Ascending aorta (tissue), 2 donors: ENCODE measurements at places on chromosomes 7 and 10.

DNA sequence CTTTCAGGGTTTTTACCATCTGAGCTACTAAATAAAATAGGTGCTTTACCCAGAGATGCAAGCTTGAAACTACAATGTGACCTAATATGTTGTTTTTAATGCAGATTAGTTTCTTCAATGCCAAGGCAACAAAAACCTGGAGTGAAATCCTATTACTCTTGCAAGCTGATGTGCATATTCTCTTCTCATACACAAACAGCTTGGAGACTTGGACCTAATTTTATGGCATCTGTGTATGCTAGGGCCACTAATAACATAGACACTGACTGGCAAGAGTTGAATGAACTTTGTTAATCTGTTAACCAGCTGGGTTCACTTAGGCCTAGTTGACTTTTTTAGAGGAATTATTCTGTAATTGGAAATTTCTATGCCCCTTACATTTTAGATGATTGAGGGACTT, 23.4 kb upstream of the SMIM30 start:
- no peak for DNase-seq

- peak; percentile 45 for DNase-seq
Observed at GRCh38 chr10:1417574-1417973, 319.8 kb downstream of the ADARB2 start.

GRCh38 chr7:107025449-107026103, 18.9 kb upstream of the PRKAR2B start:
- DNase-seq, result no peak

- no peak for DNase-seq
Observed at GRCh38 chr10:12181065-12181775, 14.5 kb downstream of the NUDT5 start.

DNA sequence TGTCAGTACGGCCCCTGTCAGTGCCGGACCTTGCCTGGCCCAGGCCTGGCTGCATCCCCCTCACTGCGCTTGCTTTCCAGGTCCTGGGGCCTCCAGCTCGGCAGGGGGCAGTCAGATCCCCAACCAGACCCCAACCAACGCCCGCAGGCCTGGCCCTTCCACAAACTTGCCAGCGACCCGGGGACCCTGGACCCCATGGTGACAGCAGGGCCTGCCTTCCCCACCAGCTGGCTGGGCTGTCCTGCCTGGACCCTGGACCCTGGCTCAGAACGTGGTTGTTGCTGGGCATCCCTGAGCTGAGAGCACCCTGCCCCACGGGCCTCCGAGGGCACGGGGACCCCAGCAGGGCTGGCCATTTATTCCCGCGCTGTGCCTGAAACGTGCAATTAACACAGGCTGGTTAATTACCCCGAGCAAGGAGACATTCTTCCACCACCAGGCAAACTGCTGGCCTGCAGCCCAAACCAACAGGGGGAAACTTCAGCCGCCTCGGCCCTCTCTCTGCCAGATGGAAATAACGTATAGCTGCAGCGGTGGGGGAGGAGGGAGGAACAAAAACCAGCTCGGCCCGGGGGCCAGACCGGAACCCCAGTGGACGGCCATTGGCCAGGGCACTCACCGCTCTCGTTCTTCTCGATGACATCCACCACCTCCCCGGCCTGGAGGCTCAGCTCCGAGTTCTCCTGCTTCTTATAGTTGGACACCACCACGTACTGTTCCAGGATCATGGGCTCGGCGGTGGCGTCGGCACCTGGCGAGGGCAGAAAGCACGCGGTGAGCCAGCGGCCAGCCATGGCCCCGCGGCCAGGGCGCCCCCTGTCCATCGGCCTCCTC, 167.1 kb downstream of the NEURL1 start:
- no peak for DNase-seq

DNA sequence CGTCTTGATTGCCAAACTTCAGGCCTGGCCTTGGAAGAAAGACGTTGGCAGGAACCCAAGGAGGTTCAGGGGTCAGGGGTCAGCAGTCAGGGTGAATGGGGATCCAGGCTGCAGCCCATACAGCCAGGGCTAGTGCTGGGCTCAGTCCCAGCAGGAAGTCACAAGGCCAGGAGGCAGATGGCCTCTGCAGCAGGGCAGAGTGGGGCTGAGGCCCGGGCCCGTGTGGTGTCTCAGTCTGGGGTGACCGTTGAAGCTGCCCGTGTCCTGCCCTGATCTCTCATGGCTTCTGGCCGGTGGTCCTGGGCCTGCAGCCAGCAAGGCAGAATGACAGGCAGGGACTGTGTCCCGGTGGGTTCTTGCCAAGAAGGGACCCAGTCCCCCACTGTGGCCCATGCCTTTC, 26.6 kb upstream of the PURB start:
- DNase-seq, result no peak

- DNase-seq, result no peak
Observed at GRCh38 chr10:76211691-76212090, 780.3 kb downstream of the LRMDA start.

GRCh38 chr7:986766-987751, 4.1 kb downstream of the CYP2W1 start:
- DNase-seq, result no peak

- DNase-seq, result no peak
Observed at GRCh38 chr10:131145756-131146155, 165.8 kb downstream of the TCERG1L start.

- no peak for DNase-seq
Observed at GRCh38 chr10:73478636-73479035, 17.2 kb downstream of the PPP3CB start.

DNA sequence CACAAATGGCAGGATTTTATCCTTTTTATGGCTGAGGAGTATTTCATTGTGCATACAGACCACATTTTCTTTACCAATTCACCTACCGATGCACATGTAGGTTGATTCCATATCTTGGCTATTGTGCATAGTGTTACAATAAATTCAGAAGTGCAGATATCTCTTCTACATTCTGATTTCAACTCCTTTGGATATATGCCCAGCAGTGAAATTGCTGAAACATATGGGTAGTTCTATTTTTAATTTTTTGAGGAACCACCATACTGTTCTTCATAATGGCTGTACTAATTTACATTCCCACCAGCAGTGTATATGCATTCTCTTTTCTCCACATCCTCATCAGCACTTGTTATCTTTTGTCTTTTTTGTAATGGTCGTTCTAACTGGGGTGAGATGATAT, 1290.3 kb downstream of the XPNPEP1 start:
- no peak for DNase-seq

DNA sequence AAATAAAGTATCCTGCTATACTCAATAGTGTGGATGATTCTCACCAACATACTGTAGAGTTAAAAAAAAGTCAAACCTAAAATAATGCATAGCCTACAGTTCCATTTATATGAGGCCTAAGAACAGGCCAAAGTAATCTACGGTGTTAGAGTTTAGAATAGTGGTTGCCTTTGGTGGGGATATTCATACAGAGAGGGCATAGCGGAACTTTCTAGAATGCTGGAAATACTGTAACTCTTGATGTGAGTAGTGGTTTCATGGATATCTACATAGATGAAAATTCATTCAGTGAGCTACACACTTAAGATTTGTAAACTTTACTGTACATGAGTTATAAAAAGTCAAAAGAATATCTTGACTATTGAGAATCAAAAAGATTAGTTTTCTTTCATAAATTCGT, 349.9 kb upstream of the NFE2L3 start:
- DNase-seq, result no peak

DNA sequence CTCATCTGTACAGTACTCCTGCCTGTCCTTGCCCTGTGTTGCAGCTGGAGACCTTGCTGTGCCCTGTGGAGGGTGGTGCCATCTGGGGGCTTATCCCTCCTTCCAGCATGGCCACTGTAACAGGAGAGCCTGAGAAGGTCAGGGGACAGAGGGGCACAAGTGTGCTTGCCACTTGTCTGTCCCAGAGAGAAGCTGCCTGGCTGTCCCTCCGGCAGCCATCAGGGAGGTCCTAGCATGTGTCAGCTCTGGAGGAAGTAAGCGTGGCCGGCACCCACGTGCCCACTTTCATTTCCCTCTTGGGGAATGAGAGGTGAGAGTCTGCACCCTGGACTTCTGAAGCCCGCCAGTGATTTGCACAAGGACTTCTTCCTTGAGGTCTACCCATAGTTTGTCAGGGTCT, 97.0 kb upstream of the PPIF start:
- no peak for DNase-seq

- DNase-seq, result no peak
Observed at GRCh38 chr7:150613880-150614279, 18.3 kb downstream of the GIMAP6 start.

- no peak for DNase-seq
Observed at GRCh38 chr10:33253411-33253810, 81.1 kb downstream of the NRP1 start.

GRCh38 chr7:116227678-116228239, 17.4 kb downstream of the TES start:
- no peak for DNase-seq

DNA sequence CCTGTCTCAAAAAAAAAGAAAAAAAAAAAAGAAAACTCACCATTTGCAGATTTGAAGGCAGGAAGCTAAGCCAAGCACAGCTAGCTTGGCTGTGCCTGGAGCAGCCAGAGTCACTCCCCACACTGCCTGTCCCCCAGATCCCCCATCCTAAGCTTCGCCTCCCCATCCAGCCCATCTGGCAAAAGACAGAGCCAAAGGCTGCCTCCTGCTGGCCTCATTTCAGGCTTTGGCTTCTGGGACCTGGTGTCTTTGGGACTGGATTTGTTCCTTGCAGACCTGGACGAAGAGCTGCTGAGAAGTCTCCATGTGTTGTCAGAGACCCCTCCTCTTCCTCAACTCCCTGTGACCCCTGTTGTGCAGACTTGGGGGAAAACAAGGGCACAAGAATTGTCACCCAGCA, 8.1 kb downstream of the ASL start:
- no peak for DNase-seq

DNA sequence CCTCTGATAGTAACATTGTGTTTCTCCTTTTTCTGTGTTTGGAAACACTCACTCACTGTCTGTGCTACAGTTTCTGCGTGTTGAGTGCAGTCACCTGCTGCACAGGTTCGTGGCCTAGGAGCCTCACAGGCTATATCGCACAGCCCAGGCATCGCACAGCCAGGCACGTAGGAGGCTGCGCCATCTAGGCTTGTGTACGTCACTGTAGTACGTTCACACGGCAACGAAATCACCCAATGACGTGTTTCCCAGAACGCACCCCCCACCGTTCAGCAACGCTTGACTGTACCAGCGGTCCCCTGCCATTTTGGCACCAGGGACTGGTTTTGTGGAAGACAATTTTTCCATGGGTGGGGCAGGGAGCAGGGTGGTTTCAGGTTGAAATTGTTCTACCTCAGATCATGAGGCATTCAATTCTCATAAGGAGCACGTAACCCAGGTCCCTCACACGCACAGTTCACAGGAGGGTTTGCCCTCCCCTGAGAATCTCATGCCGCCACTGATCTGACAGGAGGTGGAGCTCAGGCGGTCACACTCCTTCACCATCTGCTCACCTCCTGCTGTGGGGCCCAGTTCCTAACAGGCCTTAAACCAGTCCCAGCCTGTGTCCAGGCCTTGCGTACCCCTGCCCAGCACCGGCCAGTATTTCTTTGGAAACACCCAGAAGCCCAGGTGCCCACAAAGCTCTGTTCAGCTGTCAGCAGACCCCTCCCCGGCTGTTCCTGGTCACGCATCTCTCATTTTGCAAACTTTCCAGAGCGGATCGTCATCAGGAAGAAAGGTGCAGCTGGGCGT, 23.2 kb upstream of the PRKAR1B start:
- no peak for DNase-seq

GRCh38 chr10:47241256-47241655, 58.7 kb upstream of the GDF10 start:
- peak; percentile 16 for DNase-seq

DNA sequence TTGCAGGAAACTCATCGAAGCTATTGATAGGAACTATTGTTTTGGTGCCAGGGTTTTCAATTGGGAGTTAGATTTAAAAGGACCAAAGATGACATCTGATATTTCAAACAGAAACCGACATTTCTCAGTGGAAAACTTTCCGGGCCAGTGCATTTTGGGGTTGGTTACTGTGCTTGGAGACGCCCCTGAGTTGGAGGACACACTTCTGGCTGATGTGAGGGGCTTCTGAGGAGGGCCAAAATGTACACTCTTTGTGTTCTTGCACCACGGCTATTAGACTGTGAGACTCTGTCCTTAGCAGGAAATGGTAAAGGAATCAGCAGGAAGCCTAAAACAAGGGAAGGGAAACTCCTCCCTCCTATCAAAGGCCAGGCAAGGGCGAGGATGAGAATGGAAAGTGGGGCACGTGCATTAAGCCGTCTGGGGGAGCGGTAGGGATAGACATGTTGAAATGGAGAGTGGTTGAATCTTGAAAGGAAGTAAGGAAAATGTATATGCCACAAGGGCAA, 1.8 kb upstream of the SRGN start:
- DNase-seq, result no peak

GRCh38 chr10:75319274-75319673, 82.3 kb downstream of the ZNF503 start:
- DNase-seq, result no peak
